ENCODE measurements at places on chromosomes 7 and 10.

GRCh38 chr10:84076047-84076388 is 63.3 kb upstream of the GHITM start:
- no peak for DNase-seq

GRCh38 chr10:46536171-46536570 is 20.3 kb downstream of the GPRIN2 start:
- DNase-seq = no peak

GRCh38 chr7:127946111-127946510 is 85.1 kb downstream of the LRRC4 start:
- DNase-seq = no peak

- DNase-seq = no peak
Measured at GRCh38 chr10:25245165-25245564, 70.4 kb downstream of the GPR158 start.

GRCh38 chr7:69430384-69431021 is 167.8 kb upstream of the AUTS2 start:
- DNase-seq = no peak

GRCh38 chr10:132703419-132704007 is 82.4 kb downstream of the NKX6-2 start:
- DNase-seq = no peak

Measured in vagina (tissue), 2 donors.